ENCODE measurements at places on chromosomes 12 and 14.

GRCh38 chr12:26287671-26288381, 92.5 kb downstream of the SSPN start:
- no peak for DNase-seq

DNA sequence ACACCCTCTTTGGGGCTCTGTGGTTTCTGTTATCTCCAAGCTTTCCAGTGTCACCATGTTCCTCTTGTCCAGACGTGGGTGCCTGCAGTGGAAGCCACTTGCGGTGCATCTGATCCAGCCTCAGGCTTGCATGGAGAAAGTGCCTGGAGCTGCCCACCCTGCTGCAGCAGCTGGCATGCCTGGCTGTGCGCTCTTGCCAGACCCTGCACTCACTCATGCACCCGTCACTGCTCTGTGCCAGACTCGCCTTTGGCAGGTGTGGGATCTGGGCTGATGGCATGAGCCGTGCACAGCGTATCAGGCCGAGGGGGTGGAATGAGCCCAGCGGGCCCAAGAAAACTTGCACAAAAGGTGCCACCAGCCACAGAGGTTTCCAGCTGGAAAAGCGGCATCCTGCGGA, 105.1 kb downstream of the MNAT1 start:
- DNase-seq, result no peak

DNA sequence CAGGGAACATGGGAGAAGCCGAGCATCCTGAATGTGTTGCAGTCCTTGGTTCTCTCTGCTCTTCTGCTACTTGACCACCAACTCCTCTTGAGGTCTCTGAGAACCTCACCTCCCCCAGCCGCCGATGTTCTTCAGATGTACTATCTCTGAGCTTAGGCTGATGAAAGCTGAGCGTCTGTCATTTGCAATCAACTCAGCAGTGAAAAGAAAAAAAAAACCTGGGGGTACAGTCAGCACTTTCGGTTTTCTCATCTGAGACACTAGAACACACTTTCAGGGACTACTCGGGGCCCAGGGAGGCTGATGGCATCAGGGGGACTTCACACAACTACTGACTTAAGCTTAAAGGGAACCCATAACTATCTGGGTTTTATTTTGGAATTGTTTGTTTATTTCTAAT, 9.6 kb upstream of the FLVCR2 start:
- no peak for DNase-seq

DNA sequence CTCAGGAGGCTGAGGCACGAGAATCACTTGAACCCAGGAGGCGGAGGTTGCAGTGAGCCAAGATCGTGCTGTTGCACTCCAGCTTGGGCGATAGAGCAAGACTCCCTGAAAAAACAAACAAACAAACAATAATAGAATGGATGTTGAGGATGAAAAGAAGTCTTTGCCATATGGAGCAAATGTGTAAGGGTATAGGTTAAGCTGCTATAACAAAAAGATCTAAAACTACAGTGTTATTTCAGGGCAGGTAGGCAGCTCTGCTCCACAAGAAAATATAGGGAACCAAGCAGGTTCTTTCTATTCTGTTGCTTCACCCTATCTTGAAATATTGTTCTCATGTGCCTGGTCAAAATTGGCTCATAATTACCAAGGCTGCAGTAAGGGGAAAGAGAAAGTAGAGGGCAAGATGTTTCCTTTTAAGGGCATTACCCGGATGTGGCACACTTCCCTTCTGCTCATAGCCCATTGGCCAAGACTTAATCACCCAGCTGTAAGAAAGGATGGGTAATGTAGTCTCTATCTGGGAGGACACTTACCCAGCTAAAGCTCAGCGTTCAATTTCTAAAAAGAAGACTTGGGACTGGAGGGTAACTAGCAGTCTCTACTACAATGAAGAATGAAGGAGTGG, 23.5 kb downstream of the SDSL start:
- no peak for DNase-seq

- no peak for DNase-seq
These were observed 175.7 kb downstream of the RIMBP2 start for GRCh38 chr12:130540376-130540775.

- DNase-seq, result no peak
These were observed 49.1 kb upstream of the KCNJ8 start for GRCh38 chr12:21823581-21823980.
